ENCODE measurements at places on chromosomes 5 and 9.

- no peak for DNase-seq
Measured at GRCh38 chr9:105059252-105059651, 131.3 kb upstream of the ABCA1 start.

- no peak for DNase-seq
Measured at GRCh38 chr5:104494083-104494482, 931.5 kb upstream of the NUDT12 start.

DNA sequence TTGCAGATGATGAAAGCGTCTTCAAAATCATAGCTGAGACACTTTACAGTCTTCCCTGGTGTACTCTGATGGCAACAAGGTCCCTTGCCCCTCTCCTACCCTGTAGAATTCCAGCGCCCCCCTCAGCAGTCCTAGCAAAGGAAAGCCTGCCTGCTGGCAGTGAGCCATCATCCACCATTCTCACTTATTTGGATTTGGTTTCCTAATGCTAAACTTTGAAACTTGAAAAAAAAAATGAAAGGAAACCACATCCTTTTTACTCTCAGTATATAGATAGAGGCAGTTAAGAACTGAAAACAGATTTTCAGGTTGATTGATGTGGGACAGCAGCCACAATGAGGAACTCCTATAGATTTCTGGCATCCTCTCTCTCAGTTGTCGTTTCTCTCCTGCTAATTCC is at the start of gene GZMA:
Gene GZMA, plus strand, starts transcription at position 299 of the 400 bp plus-strand sequence. Its CDS starts 37 bp downstream, at position 336.
- peak; percentile 45 for DNase-seq

DNA sequence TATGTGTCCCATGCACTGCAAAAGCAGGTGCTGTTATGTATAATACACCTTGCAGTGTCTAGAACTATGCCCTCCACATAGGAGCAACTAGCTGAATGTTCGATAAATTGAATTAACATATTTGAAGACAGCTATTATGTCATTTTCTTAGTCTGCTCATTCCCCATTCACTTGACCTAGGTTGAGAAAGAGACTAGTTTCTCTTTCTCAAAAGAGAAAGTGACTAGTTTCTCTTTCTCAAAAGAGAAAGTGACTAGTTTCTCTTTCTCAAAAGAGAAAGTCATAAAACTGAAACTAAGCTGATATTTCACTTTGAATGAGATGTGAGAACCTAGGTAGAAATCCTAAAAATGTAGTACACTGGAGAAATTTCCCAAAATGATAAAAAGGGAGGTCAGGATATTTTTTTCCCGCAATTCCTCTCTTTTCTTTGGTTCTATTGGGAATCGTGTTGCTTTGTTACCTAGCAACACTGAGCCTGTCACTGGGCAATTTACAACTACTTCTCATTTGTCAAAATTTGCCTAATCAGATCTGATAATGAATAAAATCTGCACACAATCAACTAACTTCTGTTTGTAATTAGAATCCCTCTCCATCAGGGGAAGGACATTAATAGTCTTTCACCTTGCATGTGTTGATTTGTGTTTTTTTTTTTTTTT is 132.0 kb upstream of the GRIA1 start:
- no peak for DNase-seq

GRCh38 chr5:158796812-158797497 is 302.8 kb downstream of the EBF1 start:
- DNase-seq: no peak

DNA sequence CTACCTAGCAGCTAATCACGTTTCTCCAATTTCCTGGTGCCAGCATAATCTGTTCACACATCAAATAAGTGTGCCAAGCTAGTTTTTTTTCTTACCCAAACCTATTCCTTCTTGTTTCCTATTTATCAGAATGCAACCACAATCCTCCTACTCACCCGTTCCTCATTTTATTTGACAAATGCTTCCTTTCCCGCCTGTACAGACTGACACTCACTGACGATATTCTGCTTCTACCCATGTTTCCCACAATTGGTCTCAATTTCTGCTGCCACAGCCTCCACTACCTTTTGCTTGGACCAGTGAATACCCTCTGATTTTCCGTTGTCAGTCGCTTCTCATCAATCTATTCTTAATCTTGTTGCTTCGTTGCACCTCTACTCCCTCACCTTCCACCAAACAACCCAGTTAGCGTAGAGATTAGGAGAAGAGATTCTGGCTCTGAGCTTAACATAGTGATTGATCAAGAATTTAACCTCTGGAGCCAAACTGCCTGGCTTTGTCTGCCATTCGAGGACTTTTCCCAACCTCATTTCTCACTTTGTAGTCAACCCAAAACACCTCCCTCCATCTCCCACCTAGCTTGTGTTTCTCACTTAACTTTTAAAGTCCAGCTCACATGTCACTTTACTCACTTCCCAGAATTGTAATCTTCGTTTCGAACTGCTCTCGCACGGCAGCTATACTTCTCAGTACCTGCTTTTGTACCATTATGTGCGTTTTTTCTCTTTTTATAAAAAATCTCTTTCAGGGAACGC is 729 bp upstream of the TMEM38B start:
- DNase-seq: no peak

DNA sequence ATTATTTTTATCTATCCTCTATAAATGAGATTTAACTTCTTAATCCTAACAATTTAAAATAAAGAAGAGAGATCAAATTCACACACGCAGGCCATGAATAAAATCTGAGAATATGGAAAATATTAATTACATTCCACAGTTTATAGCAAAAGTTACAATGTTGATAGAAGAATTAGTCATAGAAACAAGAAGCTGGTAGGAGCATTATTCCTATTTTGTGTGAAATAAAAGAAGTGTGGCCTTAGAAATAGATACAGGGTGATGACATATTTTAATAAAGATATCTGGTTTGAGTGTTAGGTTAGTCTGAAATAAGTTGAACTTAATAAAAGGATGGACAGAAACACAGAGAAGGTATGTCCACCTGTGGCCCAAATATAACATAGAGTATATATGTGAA is 790.4 kb upstream of the NUDT12 start:
- DNase-seq: no peak

DNA sequence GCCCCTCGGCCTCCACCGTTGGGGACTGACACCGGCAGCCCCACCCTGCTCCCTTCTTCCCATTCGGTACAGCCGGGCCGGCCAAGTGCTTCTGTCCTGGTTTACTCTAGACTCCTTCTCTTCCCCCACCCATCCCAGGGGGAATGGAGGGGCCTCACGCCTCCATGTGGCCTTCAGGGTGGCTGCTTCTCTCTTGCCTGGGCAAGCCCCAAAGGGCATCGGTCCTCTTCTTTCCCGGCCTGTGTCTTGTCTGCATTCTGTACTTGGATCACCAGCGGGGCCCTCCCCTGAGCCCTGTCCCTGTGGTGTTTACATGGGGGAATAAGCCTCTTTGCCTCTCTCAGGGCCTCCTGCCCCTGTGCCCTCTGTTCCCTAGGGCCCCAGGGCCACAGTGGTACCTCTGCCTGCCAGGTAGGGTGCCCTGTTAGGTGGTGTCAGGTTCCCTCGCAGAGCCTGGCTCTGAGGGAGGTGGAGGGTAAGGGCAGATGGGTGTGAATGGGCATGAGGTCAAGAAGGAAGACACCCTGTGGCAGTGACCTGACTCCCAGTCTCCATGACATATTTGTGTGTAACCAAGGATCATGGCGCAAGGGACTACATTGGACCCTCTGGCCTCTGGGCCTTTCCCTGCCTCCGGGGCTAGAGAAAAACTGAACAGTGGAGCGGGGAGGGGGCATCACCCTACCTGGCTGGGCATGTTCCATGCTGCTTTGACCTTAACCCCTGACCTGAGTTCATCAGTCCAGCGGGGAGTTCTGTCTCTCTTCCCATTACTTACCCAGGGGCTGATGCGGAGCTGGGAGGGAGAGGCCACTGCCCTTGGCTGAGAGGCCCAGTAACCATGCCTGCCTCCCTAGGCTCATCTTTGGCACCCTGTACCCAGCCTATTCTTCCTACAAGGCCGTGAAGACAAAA is 1.6 kb downstream of the REEP2 start:
- DNase-seq: no peak

DNA sequence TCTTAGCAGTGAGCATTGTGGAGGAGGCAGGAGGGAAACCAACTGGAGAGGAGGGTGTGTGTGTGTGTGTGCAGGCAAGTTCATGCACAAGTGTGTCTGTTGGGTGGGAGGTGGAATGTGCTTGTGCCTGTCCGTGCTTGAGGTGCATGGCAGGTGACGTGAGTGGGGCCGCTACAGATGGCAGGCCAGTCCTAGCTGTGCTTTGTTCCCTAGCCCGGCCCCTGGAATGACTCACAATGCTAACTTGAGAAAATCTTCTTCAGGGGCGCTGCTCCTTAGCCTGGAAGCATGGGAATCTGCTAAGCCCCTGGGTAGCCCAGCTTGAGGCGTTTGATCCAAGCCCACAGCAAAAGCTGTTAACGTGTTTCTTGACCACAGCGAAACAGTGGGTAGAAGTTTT is 25.0 kb upstream of the DMRT2 start:
- DNase-seq: no peak

DNA sequence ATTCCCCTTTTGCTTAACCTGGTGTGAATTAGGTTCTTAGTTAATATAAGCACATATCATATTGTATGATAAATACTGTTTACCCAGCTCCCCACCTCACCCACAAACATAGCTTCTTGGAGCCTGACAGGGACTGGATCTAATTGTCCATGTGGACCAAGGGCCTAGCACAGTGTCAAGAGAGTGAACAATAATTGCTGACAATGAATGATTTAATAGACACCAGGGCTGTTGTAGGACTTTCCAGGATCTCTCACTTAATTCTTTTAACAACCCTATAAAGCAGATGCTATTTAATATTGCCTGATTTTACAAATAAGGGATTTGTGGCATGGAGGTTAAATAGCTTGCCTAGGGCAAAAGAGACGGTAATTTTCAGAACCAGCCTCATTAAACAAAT is 24.8 kb downstream of the AK3 start:
- DNase-seq: no peak

- no peak for DNase-seq
Measured at GRCh38 chr9:34547960-34548611, 25.3 kb upstream of the ENHO start.

DNA sequence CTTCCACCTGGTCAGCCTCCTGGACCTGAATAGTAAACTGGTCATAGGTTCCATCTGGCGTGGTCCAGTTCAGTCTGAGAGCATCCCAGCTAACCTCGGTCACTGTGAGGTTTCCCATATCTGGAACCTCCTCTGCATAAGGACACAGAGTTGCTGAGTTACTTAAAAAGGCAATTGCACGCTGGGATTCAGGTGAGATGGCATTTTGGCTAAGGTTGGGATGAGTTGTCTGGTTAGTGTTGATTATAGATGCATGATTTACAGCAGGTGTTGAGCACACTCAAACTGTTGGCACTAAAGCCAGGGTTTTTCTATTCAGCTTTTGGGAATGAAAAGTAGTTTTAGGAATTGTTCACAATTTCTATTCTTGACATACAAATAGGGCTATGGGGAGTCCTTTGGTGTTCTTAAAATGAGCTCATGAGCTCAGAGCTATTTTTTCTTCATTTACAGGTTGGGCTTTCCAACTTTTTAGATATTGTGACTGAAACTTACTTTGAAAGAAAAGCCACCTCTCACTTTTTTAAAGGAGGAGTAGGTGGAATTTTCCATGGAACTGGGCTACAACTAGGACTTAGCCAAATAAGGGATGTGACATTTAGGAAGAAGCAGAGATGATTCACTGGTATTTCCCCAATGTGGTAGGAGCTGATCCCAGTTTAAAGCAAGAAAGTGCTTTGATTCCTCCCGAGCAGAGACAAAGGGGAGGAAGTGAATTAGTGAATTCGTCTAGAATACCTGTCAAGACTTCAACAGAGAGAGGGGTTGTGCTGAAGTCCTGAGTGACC is 54.7 kb downstream of the TNC start:
- DNase-seq: no peak

DNA sequence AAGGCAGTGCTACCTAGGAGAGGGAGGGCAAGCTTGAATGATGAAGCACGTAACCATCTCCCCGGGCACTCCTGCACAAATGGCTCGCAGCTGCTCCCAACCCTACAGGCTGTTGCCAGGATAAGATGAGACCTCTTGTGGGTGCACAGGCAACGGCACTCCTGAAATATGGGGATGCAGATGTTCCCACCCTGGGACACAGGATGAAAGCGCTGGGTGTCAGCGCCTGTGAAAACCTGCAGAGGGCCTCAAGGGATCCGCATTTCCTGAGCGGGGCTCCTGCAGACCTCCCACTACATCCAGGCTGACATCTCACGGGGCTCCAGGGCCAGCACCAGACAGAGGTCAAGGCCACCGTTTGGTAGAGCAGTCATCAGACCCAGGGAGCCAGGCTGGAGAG is 60.7 kb downstream of the SMIM23 start:
- DNase-seq: no peak

DNA sequence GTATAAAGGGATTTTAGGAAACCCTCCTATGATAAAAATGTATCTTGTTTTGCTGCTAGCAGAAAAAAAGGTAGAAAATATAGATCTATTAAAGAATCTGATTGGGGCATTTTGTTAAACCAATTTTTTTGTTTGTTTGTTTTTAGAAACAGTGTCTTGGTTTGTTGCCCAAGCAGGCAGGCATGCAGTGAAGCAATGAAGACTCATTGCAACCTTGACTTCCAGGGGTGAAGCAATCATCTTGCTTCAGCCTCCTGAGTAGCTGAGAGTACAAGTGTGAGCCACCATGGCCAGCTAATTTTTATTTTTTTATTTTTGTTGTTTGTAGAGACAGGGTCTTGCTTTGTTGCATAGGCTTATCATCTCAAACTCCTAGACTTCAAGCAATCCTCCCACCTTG is 755.8 kb upstream of the EDIL3 start:
- no peak for DNase-seq

DNA sequence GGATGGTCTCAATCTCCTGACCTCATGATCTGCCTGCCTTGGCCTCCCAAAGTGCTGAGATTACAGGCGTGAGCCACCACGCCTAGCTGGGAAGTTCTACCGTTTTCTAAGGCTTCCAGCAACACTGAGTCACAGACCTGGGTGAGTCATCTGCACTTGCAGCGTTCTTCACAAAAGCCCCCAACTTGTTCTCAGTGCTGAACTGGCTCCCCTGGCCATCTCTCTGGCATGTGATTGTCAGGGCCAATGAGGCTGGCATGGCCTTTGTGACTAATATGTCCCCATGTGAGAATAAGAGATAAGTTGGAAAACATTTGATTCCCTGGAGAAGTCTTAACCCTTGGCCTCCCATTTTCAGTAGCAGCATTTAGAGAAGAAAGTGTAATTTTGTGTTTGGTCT is 124.4 kb downstream of the WDR41 start:
- no peak for DNase-seq

GRCh38 chr5:73095564-73096238 is 24.7 kb upstream of the TMEM171 start:
- DNase-seq: no peak

- no peak for DNase-seq
Measured at GRCh38 chr5:92401492-92401891, 1018.4 kb upstream of the ARRDC3 start.

GRCh38 chr5:6376974-6377520 is 1.3 kb downstream of the MED10 start:
- DNase-seq: no peak

- DNase-seq: no peak
Measured at GRCh38 chr9:5848372-5848882, 15.5 kb upstream of the ERMP1 start.

GRCh38 chr9:78592811-78593210 is 295.9 kb downstream of the PSAT1 start:
- no peak for DNase-seq

- no peak for DNase-seq
Measured at GRCh38 chr5:33229216-33229615, 211.5 kb upstream of the TARS1 start.

GRCh38 chr5:28523888-28524635 is 1485.7 kb upstream of the CDH9 start:
- DNase-seq: no peak

GRCh38 chr9:126443144-126443543 is 116.5 kb downstream of the MVB12B start:
- DNase-seq: no peak

GRCh38 chr5:139976703-139977102 is 66.4 kb downstream of the NRG2 start:
- no peak for DNase-seq
